Mucosa of gallbladder (tissue), 1 donor: ENCODE measurements at places on chromosomes 6 and 20.
A peak's percentile ranks its signal among the peaks of the same experiment; 100 is the strongest.

DNA sequence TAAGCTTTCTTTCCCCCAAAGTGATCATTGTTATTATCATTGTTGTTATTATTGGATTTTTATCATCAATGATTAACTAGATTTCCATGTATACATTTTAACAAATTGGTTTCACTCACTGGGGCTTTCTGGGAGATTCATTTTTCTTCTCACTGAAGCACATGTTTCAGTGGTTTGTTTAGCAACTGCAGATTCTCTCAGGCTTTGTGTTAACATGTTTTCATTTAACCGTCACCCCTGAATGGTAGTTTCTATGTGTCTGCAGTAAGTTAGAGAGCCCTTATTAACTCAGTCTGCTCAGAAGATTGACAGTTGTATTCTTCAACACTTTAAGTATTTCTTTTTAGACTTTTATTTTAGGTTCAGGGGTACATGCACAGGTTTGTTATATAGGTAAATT is 12.4 kb downstream of the ZKSCAN4 start:
- no peak for DNase-seq

DNA sequence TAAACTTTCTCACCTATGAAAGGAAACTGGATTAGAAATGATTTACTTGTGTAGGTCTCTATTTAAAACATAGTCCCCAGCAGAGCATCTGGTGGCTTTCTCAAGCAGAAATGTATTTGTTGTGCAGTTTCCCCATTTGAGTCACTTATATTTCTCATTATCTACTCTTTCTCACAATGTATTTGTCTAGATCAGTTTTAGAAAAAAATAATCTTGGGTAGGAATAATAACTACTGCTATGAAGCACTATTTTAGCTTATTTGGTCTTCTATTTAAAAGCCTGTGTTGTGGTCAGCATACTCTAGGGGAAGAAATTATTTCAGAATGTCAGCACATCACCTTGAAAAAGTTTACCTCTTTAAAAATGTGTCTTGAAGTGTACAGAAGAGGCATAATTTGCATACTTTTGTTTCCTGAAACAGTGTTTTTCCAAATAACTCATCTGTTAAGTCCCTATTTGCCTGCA is 60.9 kb upstream of the PRL start:
- no peak for DNase-seq

DNA sequence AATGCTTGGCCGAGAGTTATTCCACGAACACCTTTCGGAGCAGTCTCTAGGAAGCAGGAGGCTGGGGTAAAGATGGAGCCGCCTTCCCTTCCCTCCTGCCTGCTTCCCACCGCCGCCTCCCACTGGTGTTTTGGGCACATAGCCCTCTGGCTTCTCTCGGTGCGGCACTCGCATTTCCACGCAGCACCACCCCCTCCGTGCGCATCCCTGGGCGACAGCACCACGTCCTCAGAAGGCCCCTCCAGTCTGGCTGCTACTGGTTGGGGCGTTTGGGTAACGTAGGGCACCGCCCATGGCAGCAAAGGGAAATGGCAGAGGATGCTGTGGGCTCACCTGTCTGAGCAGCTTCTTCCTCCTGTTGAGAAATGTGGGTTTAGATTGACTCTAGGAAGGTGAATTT is 2.4 kb downstream of the COL20A1 start:
- no peak for DNase-seq

- DNase-seq: no peak
These were observed 49.7 kb upstream of the CITED2 start for GRCh38 chr6:139423971-139424667.

GRCh38 chr6:75818098-75818855 is 69.2 kb downstream of the MYO6 start:
- no peak for DNase-seq

- peak; percentile 63 for DNase-seq
These were observed 64.5 kb downstream of the AKAP7 start for GRCh38 chr6:131199568-131200272.

GRCh38 chr6:159953091-159953601 is 15.7 kb upstream of the IGF2R start:
- DNase-seq: no peak

DNA sequence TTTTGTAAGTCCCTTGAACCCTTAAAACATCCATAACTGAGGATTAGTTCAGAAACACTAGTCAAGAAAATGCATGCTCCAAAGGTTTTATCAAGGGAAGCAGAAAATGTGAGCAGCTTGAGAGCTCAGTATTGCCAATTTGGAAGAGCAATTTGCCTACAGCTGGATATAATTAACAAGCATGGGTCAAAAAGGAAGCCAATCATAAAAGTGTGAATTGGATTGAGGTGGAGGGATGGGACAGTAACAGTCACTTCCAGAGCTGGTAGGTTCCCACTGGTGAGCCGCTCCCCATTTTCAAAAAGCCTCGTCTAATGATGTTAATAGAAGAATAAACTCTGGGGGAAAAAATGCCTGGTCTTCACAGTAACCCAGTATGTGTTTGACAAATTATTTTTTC is 5.0 kb upstream of the PTPRK start:
- DNase-seq: no peak

DNA sequence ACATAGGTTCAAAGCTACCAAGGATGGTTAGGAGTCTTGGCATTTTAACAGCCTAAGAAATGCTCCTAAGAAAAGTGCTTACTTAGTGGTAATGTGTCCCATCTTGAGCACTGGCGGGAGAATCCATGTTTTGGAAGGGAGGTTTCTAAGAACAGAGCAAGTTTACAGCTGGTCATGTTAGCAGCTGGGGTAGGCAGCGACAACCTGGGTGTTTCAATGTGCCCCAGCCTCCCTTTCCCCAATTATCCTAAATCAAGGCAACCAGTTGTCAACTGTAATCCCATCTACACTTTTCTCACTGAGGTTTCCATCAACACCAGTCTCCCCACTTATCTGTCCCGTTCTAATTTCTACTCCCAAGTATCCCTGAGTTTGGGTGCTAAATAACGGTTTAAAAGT is 1.6 kb upstream of the JAG1 start:
- DNase-seq: no peak

DNA sequence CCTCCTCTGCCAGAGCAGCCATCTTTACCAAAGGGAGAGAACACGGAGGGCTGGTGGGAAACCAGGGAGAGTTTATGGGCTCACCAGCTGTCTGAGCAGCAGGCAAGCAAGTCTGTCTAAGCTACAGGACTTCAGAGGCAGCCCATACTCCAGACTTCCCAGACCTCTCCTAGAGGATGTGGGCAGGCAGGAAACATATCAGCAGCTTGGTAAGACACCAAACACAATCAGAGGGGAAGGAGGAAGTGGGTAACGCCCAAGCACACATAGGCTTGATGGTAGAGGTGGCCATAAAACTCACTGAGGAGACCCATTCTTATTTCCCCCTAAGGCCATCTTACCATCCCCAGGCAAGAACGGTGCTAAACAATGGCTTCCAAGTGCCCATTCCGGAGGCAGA is 143.1 kb upstream of the ARID1B start:
- no peak for DNase-seq

DNA sequence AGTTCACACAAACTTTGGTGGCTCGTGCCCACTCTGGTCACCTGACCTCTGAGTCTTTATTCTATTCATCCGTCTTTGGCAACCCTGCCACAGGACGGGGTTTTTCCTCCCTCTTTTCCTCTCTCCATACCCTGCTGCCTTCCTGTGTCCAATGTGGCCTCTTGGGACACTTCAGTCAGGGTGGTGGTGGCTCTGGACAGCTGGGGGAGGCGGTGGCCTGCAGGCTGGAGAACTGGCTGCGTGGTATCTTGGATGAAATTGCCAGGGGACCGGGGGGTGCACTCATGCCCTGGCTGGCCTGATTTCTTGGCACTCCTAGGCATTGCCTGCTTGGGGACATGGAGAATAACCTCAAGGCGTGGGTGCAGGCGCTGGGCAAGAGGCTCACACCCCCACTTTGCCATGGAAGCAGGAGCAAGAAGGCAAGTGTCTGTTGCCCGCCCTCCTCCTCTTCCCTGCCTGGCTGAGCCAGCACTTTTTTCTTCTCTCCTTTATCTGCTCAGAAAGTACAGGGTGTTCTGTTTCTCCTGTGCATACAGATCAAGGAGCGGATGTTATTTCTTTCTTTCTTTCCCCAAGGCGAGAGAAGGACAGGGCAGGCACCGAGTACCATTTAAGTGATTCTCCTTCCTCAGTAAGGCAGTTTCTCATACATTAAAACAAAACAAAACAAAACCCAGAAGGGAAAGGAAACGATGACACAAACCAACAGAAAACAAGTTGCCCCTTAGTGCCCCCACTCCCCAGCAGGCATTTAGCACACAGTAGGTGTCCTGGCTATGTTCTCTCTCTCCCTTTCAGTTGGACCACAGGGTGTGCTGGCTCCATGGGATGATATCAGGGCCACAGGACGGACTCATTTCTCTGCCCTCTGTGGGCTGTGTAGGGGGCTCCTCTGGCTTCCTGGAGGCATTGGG is 155.5 kb upstream of the RNF24 start:
- DNase-seq: no peak

GRCh38 chr6:121660277-121660676 is 224.8 kb downstream of the GJA1 start:
- no peak for DNase-seq

- DNase-seq: no peak
These were observed 45.6 kb downstream of the FAM50B start for GRCh38 chr6:3894590-3895311.

DNA sequence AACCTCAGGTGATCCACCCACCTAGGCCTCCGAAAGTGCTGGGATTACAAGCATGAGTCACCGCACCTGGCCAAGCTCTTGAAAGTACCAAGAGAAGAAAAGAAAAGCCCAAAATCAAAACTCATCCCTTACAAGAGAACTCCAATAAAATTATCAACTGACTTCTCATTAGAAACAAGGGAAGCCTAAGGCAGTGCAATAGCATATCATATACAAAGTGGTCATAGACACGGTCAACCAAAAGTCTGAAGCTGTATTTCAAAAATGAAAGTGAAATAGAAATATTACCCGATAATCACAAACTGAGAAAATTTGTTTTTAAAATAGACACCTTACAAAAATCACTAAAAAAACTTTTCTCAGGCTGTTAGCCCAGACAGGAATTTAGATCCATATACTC is 1321.1 kb upstream of the GJE1 start:
- no peak for DNase-seq

- no peak for DNase-seq
These were observed 84.5 kb downstream of the GJA10 start for GRCh38 chr6:89978749-89979145.

- DNase-seq: no peak
These were observed 10.1 kb downstream of the CD164 start for GRCh38 chr6:109372130-109372529.

GRCh38 chr20:58038123-58038654 is 190.3 kb downstream of the ANKRD60 start:
- DNase-seq: no peak

- no peak for DNase-seq
These were observed 195.0 kb downstream of the UBE3D start for GRCh38 chr6:82870582-82871172.

DNA sequence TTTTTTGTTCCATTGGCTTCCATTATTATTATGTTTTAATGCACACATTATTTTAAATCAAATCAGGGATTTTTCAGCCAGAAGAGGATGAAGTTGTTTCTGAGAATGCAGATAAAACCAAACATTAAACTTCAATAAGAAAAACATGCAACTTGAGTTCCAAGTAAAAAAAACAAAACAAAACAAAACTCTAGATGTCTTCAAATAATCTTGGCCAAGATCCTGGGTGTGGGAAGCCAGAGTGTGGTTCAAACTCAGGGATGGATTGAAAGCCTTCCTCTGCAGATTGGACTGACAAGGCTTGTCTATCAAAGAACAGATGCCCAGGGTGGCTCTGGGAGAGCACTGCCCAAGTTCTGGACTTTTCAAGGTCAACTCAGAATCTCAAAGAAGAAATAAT is 134.1 kb downstream of the LCA5 start:
- no peak for DNase-seq

GRCh38 chr6:21022343-21023107 is 488.3 kb downstream of the CDKAL1 start:
- peak; percentile 87 for DNase-seq

DNA sequence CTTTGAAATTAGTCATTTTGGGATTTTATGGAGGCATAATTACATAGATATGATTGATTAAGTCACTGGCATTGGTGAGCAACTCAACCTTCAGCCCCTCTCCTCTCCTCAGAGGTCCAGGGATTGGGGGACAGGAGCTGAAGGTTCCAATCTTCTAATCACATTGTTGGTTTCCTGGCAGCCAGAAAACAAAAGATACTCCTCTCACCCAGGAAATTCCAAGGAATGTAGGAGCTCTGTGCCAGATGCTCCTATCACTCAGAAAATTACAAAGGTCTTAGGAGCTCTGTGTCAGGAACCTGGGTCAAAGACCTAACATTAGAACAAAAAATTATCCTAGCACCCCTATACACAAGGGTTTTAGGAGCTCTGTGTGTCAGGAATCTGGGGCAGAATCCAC is 679.7 kb upstream of the ID4 start:
- no peak for DNase-seq

GRCh38 chr6:122736616-122737015 is 42.9 kb upstream of the FABP7 start:
- no peak for DNase-seq

DNA sequence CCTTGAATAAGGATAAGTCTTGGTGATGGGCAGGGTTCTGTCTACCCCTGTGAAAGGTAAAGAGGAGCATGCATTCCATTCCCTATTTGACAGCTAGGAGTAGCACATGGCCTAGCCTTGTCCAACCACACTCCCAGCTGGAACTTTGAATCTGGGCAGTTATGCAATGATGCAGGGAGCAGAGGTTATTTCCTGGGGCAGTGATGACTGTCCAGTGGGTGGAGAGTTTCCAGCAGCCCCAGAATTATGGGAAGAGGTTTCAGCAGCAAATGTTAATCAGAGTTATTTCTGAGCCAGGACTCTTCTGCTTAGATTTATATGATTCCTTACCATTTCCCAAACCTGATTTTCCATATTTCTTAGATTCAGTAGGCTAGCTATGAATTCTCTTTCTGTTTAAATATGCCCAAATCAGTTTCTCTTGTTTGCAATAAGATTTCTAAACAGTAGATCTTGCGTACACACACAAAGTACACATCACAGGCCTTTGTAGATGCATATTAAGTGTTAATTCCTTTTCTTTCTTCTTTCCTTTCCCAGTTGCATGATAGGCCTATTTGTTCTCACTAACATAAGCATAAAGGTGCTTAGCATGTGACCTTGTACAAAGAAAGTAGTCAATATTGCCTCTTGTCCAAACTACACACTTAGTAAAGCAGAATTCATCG is 17.3 kb upstream of the TXLNB start:
- DNase-seq: peak; percentile 32

GRCh38 chr6:133787859-133788505 is 100.9 kb upstream of the TCF21 start:
- DNase-seq: no peak

- no peak for DNase-seq
These were observed 131.2 kb upstream of the FAM184A start for GRCh38 chr6:119209452-119210205.
